ENCODE measurements at places on chromosomes 1 and 21.

DNA sequence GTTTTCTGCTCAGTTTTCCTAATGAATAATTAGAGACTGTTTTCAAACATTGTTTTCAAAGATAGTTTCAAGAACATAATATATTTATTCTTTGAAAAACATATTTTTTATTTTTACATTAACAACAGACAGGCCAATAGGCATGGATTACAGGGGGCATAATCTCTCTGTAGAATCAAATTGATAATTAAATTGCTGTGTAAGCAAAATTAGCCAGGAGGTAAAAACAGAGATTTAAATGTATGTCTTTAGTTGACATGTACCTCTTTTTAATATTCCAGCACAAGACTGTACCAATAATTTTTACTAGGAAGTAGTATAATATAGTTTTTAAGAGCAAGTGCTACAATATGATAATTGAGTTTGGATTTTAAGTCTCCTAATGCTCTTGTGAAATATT, 1444.5 kb downstream of the BRINP3 start:
- no peak for DNase-seq

- DNase-seq, result no peak
Observed at GRCh38 chr1:18111605-18112297, 4.2 kb downstream of the IGSF21 start.

DNA sequence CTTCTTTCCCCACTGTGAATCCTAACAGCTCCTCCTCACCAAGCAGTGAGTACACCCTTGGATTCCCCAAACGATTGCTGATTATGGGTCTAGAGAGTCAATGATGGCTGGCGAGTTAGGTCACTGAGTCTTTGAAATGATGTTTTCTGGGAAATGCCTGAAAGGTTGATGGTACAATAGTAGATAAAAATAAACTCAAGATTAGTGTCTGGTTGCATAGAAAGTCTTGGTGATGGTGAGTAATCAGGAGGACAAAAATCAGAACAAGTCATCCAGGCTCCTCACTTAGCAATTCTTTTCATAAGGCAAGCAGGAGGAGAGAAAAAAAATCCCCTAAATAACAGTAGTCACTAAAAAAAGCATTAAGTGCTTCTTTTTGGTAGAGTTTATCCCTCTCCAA, 22.6 kb downstream of the HLX start:
- DNase-seq, result no peak

GRCh38 chr1:159229896-159230295, 25.2 kb downstream of the ACKR1 start:
- no peak for DNase-seq

DNA sequence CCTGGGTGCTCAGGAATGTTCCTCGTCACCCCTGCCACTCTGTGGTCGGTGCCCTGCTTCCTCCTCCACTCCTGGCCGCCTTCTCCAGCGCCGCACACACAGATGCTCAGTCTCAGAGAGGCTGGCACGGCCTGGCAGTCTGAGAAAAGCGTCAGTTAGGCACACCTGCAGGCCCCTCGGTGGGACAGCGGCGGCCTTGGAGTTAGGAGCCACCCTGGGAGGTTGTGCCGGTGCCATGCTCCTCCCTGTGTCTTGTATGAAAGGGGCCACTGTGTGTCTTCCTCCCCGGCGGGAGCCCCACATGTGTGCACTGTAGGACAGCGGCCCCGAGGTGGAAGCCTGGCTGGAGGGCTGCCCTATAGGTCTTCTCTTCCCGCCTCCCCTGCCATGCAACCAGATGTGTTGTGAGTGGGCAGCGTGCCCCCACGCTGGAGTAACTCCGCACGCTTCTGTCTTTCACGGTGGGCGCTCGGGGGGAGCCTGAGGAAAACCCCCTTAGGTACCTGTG, 145.2 kb downstream of the PGBD5 start:
- no peak for DNase-seq

GRCh38 chr1:12456979-12457378, 161.0 kb downstream of the DHRS3 start:
- DNase-seq, result no peak

DNA sequence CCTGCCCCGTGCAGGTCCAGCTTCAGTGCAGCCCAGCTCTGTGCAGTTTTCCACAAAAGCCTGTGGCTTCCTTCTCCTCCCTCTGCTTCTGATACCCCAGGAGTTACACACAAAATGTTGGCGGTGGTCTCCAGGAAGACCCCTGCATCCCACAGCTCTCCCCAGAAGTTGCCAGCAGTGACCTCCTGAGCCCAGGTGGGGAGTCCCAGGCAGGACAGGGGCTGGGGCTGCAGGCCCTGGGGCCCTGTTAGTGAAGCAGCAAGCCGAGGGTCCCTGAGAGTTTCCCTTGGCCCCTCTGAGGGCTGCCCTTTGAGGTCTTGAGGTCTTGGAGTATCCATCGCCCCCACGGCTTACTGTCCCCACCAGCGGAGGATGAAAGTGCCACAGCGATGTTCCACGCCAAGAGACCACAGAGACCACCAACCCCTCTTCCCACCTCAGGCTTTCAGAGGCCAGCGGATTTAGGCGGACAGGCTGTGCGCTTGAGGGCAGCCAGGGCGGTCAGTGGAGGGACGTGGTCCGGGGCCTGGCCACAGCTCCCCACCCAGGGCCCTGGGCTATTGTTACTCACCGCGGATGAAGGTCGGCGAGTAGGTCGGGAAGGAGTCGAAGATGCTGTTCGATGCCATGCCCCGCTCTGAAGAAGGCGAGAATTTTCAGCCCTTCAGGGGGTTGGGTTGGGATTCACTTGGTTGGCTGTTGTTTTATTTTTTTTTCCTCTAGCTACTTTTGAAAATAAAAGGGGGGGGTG, 34.0 kb upstream of the RUNX3 start:
- no peak for DNase-seq

GRCh38 chr1:205272536-205272935, 44.8 kb downstream of the TMCC2 start:
- no peak for DNase-seq

GRCh38 chr1:16315437-16315836, 36.8 kb downstream of the FBXO42 start:
- DNase-seq, result no peak

GRCh38 chr21:17514124-17514845, 1.4 kb downstream of the CXADR start:
- no peak for DNase-seq

GRCh38 chr1:154448331-154448811, 43.2 kb downstream of the IL6R start:
- DNase-seq, result no peak

DNA sequence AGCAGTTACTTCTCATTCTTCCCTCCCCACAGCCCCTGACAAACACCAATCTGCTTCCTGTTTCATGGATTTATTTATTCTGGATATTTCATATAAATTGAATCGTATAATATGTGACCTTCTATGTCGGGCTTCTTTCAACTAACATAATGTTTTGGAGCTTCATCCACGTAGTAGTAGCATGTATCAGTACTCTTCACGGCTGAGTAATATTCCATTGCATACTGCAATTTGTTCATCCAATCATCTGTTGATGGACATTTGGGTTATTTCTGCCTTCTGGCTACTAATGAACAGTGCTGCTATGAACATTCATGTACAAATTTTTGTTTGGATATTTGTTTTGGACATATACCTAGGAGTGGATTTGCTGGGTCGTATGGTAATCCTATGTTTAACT, 1.9 kb upstream of the KAZN start:
- DNase-seq, result no peak

DNA sequence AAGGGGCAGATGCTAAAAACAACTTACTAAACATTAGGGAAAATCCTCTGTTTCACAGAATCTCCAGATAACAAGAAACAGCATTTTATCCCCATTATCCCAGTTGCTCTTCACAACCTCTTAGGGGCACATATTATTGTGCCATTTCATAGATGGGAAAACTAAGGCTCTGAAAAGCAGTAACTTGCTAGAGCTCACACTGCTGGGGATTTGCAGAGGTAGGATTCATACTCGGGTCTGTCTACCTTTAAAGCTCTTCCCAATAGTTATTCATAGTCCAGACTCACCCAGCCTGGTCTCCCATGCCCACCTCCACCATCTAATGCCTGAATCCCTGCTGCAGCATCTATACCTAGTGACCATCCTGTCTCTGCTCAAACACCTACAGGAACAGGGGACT, 67.7 kb downstream of the RRAGC start:
- no peak for DNase-seq

- no peak for DNase-seq
Observed at GRCh38 chr1:14826172-14826636, 227.7 kb downstream of the KAZN start.

DNA sequence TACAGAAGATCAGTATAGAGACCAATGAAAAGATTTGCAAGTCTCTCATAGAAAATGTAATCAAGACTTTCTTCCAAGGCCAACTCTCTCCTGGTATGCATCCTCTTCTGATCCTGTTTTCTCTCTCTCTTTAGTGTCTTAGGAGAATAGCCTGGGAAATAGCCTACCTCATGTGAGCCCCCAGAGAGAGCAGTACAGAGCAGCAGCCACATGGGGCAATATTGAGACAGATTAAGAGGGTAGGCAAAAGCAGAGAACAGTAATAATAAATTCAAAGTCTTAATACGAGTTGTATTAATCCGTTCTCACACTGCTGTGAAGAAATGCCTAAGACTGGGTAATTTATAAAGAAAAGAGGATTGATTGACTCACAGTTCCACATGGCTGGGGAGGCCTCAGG, 61.4 kb downstream of the RNASEL start:
- no peak for DNase-seq

DNA sequence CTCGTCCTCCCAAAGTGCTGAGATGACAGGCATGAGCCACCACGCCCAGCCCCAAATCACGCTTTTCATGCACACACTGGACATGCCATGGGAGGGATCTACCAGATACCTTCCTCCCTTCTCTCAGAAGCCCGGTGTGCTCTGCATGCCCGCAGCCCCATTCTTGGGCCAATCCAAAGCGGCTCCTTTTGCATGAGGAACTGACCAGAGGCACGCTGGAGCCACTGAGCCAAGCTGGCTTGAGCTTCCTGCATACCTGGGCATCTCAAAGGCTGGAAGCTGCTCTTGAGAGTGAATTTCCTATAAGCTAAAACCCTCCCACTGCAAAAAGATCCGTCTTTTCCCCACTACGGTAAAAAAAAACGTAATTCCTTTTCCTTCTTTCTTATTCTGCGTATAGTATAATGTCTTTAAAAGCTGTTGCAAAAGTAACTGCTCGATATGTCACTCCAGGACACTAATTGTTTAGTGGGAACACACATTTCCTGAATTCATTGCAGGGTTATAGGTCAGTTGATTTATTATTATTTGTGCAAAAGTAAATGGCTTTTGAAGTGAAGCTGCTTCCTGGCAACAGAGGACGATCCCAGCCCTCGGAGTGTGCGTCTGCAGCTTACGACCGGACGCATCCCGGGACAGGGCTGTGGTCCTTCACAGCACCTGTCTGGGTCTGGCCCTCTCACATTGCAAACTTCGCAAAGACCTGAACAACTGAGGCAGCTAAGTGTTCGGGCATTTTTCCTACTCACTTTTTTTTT, 61.8 kb upstream of the ETS2 start:
- DNase-seq, result no peak

DNA sequence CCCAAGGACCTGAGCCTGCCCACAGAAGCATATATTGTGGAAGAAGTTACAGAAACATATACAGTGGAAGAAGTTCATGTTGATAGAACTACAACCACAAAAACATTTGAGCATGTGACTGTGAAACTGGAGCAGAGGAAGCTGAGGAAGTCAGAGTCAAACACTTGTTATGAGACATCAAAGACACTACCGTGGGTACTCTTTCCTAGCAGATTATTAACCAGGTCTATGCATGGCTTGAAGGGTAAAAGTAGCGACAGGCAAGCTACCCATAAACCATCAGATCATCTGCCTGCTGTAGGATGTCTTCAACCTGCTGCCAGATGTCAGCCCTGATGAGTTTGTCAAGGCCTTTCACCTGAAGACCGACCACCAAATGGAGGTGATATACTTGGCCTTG, 35.8 kb downstream of the IVNS1ABP start:
- no peak for DNase-seq

DNA sequence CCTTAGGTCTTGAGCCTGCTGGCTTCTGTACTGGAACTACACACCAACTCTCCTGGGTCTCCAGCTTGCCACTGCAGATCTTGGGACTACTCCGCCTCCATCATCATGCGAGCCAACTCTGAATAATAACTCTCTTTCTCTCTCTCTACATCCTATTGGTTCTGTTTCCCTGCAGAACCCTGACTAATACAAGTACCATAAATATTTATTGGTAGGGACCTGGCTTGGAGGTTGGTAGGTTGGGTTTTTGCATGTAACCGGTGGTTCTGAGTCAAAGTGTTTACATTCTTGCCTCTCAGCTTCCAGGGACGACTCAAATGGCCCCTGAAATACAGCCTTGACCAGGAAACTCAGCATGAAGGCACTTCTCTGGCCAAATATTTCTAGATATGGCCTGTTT, 110.4 kb downstream of the KCND3 start:
- no peak for DNase-seq

- no peak for DNase-seq
Observed at GRCh38 chr1:35364741-35365140, 96.2 kb downstream of the ZMYM4 start.

GRCh38 chr1:167529829-167530474, 11.6 kb upstream of the CD247 start:
- DNase-seq, result no peak

- DNase-seq, result no peak
Observed at GRCh38 chr1:12587981-12588640, 29.9 kb downstream of the DHRS3 start.

GRCh38 chr1:9425859-9426258, 113.4 kb upstream of the SLC25A33 start:
- no peak for DNase-seq

GRCh38 chr1:17668195-17668594, 86.9 kb upstream of the ACTL8 start:
- no peak for DNase-seq

- DNase-seq, result no peak
Observed at GRCh38 chr1:16144325-16145029, 11.4 kb downstream of the EPHA2 start.

GRCh38 chr1:208251911-208252835, 8.0 kb upstream of the PLXNA2 start:
- DNase-seq, result no peak

DNA sequence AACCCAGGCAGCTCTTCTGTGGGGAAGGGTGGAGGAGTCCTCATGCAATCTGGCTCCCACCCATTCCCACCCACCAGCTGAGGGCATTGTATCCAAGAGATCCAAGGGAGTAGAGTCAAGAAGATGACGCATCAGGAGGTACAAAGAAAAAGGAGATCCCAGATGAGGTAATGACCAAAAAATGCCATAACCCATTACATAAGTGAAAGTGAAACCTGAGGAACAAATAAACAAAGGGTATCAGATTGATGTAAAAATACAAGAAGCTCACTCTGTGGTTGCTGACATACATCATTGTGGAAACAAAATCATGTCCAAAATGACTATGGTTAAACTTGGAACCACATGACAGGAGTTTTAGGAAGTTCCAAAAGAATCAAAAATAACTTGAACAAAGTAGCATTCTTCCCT, 42.5 kb downstream of the CCN1 start:
- no peak for DNase-seq

GRCh38 chr1:161949548-161949947, 74.1 kb downstream of the OLFML2B start:
- no peak for DNase-seq

- DNase-seq, result no peak
Observed at GRCh38 chr1:112723511-112723839, 8.3 kb upstream of the PPM1J start.

DNA sequence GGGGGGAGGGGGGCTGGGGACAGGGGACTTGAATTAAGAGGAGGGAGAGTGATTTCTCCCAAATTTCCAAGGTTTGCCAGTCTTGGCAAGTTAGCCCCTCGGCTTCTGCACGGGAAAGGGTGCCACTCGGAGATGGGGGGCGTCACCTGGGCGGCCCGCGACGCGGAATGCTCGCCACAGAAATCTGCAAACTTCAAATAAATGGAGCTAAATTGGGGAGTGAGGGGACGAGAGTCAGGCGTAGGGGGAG, 885 bp upstream of the SSBP3 start:
- no peak for DNase-seq
